ENCODE measurements at places on chromosomes 4 and X.

- DNase-seq: no peak
Measured at GRCh38 chrX:151708821-151709220, 7.0 kb upstream of the FATE1 start.

GRCh38 chr4:121951521-121952110, at the start of gene TRPC3:
TRPC3 (minus strand) TSS chr4:121952060; CDS start chr4:121951680, 380 bp downstream.
- peak; percentile 70 for DNase-seq

GRCh38 chr4:123286903-123287466, 109.6 kb upstream of the SPRY1 start:
- no peak for DNase-seq

DNA sequence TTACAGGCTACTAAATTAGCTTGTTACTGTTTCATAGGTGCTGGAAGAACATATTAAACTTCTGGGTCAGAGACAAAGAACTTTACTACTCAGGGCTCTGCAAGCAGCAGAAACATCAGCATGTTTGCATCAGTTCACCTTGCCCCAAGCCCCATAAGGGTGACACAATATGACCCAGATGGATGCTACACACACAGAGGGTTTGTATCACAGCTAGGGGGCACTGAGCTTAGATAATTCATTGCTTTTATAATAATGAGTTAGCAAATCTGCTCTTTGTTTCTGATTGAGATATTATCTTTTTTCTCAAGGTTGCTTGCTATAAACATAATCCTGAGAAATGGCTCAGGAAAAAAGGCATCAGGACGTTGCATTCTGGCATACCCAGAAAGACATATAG, 4.8 kb upstream of the SYNPO2 start:
- no peak for DNase-seq

GRCh38 chrX:78555401-78555980, 103.6 kb downstream of the RTL3 start:
- DNase-seq: no peak

GRCh38 chr4:90113881-90114457, 13.2 kb upstream of the CCSER1 start:
- DNase-seq: no peak

GRCh38 chr4:6986072-6986780, 56.9 kb upstream of the TADA2B start:
- DNase-seq: no peak

DNA sequence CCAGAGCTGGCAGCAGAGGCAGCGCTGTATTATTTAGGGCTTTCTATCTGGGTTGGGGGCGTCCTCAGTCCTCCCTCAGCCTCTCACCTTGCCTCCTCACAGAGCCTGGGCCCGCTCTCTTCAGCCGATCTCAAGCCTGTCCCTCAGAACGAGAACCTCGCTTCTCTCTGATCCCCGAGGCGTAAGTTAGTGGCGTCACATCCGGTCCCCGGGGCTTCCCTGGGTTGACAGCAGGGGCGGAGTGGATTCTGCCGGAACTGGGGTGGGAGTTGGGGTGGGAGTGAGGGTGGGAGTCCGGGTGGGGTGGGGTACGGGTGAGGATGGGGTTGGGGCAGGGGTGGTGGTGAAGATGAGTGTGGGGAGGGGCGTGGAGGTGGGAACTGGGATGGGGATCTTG, at the start of gene MAGEA10:
TSS of gene MAGEA10 (minus strand) at position 190 of the 397 bp plus-strand sequence. CDS start 2,957 bp downstream, outside the sequence.
- DNase-seq: peak; percentile 61

All from Right ventricle myocardium inferior (tissue), 1 donor.